ENCODE measurements at places on chromosomes 1 and 21. TPM values are rescaled to one million over a fixed set of nuclear protein-coding genes. Genes with fewer than 3 reads are reported as not detected.

The APCS gene
- not detected for total RNA-seq

The TIAM1 gene
- total RNA-seq, result 36.8 TPM

DNA sequence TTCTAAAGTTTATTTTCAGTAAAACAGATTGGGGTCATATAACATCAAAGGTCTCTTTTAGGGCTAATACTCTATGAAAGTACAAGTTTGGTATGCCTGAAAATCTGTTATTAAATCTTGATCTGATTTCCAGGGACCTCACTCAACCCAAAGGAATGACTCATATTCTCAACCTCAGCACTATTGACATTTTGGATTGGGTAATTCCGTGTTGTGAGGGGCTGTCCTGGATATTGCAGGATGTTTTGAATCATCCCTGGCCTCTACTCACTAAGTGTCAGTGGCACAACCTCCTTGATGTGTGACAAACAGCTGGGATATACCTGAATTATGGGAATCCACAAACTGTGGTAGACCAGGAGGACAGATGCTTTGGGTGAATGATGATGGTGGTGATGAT is 51.5 kb upstream of the CYP2J2 start:
- H3K36me3 ChIP-seq, result no peaks in the 10 kb centered on the region
- peaks cover 36% of the 10 kb centered on the region for H3K27me3 ChIP-seq
- H3K27ac ChIP-seq, result no peak overlapping the region
- H3K4me1 ChIP-seq, result no peaks in the 10 kb centered on the region
- H3K4me3 ChIP-seq, result no peak overlapping the region

The PLD5 gene
- total RNA-seq, result 3.0 TPM

GRCh38 chr1:172083191-172083590 is 241.9 kb downstream of the DNM3 start:
- no peaks in the 10 kb centered on the region for H3K27me3 ChIP-seq
- no peak overlapping the region for H3K27ac ChIP-seq
- no peaks in the 10 kb centered on the region for H3K4me1 ChIP-seq
- no peak for DNase-seq

DNA sequence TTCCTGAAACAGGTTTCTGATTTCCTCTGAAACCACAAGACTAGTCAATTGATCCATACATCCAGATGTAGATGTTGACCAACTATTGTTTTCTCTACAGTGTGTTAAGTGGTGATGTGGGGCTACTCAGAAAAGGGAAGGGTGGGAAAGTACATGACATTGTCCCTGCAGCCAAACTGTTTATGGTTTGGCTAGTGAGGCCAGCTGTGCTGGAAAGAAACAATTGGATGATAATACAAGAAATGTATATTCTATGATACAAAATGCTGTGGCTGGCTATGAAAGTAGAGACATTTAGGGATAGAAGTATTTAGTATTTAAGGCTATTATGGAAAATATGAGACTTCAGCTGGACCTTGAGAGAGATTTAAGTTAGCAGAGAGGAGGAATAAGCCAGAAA is 244.5 kb downstream of the ADGRL2 start:
- H3K27me3 ChIP-seq, result peaks cover 12% of the 10 kb centered on the region
- H3K4me1 ChIP-seq, result peaks cover 12% of the 10 kb centered on the region
- no peak overlapping the region for H3K4me3 ChIP-seq
- DNase-seq, result no peak
- H3K36me3 ChIP-seq, result no peaks in the 10 kb centered on the region

The RIIAD1 gene
- 1.2 TPM for total RNA-seq

The OR2M3 gene
- total RNA-seq, result not detected

DNA sequence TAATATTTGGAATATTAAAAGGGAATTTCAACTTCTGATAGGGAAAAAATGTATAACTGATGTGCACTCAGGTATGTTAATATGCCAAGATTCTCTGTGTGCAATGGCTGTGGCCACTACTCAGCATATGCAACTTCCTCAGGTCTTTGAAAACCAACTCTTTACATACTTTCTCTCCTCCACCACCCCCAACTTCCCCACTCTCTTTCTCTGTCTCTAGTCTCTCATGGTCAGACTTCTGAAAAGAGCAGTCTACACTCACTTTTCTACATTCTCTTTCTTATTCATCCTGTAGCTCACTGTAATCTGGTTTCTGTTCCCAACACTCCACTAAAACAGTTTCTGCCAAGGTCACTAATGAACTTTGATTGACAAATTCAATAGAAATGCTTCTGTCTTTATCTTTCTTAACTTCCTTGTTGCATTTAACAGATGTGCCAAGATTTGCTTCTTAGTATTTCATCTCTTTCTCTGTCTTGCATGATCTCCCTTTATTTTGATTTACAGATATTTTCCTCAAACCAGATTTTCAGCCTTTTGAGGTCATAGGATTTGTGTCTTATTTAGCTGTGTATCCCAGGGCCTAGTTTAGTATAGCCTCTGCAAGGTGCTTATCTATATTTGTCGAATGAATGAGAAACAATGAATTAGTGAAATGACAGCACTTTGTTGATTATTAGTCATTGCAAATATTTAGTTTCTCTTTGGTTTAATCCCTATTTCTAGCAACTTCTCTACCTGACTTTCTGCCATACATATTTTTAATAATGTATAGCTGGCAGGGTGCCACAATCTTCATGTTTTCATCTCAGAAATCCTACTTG is 168.9 kb downstream of the LMO4 start:
- no peaks in the 10 kb centered on the region for H3K27me3 ChIP-seq
- DNase-seq, result no peak
- no peak overlapping the region for H3K4me3 ChIP-seq
- H3K27ac ChIP-seq, result peak overlapping the region; percentile 62
- H3K36me3 ChIP-seq, result no peaks in the 10 kb centered on the region
- peaks cover 12% of the 10 kb centered on the region for H3K4me1 ChIP-seq

- peak; percentile 39 for DNase-seq
- H3K27me3 ChIP-seq, result no peaks in the 10 kb centered on the region
- H3K27ac ChIP-seq, result no peak overlapping the region
- H3K4me3 ChIP-seq, result no peak overlapping the region
These were observed 46.1 kb downstream of the MEGF6 start for GRCh38 chr1:3564921-3565831.

- DNase-seq, result no peak
- peaks cover 10% of the 10 kb centered on the region for H3K36me3 ChIP-seq
These were observed 55.2 kb downstream of the MRPL37 start for GRCh38 chr1:54255026-54255702.
